ENCODE measurements at places on chromosomes 16 and 17. TPM values are rescaled to one million over a fixed set of nuclear protein-coding genes. Genes with fewer than 3 reads are reported as not detected.

- DNase-seq = peak; percentile 93
- H3K27me3 ChIP-seq = no peaks in the 10 kb centered on the region
- peak within 1 kb of the TSS; percentile 64 for H3K27ac ChIP-seq
- H3K36me3 ChIP-seq = no peaks in the 10 kb centered on the region
- H3K4me1 ChIP-seq = peaks cover 8% of the 10 kb centered on the region
Measured at GRCh38 chr17:47840742-47841487, at the start of gene SCRN2. TSS of gene SCRN2 (minus strand) at chr17:47841273. CDS start at chr17:47840843, 430 bp downstream.

DNA sequence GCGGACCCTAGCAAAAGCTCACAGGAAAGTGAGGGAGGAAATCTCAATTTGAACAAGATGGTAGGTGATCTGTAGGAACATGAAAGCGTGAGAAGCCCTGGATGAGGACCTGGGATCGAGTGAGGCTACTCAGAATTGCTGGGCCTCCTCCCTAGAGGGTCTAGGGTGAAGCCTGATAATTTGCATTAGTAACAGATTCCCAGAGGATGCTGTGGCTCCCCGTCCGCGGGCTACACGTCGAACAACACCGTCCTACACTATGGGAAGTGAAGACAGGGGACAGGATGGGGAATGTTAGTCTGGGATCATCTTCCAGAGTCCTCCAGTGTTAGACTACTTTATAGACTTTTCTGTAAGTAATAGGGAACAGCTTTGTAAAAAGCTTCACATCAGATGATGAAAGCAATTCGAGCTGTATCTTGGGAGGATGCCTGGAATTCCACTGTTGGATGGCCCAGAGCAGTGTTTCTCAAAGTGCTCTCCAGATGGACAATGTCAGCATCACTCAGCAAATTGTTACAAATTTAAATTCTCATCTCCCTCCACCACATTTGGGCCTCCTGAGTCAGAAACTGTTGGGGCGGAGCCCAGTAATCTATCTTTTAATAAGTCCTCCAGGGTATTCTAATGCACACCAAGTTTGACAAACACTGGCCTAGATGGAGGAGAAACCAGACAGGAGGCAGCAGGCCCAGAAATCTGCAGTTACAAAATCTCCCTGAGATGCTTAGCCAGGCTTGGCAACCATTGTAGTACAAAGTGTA is 6.5 kb downstream of the FNDC8 start:
- H3K27ac ChIP-seq = no peak overlapping the region
- H3K27me3 ChIP-seq = no peaks in the 10 kb centered on the region
- H3K4me3 ChIP-seq = no peak overlapping the region
- DNase-seq = no peak
- H3K4me1 ChIP-seq = no peaks in the 10 kb centered on the region
- H3K36me3 ChIP-seq = peaks cover 7% of the 10 kb centered on the region

Gene HBA1
- 2.2 TPM for total RNA-seq

Gene ABCC11
- total RNA-seq = 0.28 TPM

DNA sequence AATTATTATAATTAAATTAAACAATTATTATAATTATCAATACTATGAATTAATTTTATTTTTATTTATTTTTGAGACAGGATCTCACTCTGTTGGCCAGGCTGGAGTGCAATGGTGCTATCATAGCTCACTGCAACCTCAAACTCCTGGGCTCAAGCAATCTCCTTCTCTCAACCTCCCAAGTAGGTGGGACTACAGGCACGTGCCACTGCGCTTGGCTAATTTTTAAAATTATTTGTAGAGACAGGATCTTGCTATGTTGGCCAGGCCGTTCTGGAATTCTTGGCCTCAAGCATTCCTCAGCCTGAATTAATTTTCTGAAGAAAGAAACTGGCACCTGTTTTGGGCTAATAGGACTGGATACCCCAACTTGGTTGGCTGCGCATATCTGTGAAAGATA is 10.3 kb downstream of the GNA13 start:
- H3K4me3 ChIP-seq = no peak overlapping the region
- no peak for DNase-seq
- no peaks in the 10 kb centered on the region for H3K27me3 ChIP-seq
- H3K4me1 ChIP-seq = no peaks in the 10 kb centered on the region

Gene HOXB13
- not detected for total RNA-seq

Gene HOXB7
- total RNA-seq = not detected

DNA sequence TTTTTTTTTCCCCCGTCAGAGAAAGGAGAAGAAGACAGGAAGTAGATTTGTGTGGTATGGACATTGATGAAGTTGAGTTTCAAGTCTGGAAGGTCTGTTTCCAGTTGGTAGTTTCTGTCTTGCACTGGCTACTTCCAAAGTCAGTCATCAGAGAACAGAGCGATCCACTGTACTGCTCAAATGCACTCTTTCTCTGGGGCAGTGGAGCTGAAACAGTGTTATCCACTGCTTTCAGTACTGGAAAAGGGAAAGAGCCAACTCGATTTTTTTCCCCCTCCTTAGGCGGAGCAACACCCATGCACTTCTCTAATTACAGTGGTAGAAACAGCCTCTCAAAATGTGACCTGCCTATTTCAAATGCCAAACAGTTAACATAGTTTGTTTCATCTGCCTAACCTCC is 7.4 kb downstream of the PRKCA start:
- H3K36me3 ChIP-seq = no peaks in the 10 kb centered on the region
- H3K27me3 ChIP-seq = no peaks in the 10 kb centered on the region
- no peak overlapping the region for H3K27ac ChIP-seq
- DNase-seq = no peak

- H3K4me1 ChIP-seq = no peaks in the 10 kb centered on the region
- no peak overlapping the region for H3K27ac ChIP-seq
- no peaks in the 10 kb centered on the region for H3K27me3 ChIP-seq
- H3K4me3 ChIP-seq = no peak overlapping the region
- DNase-seq = no peak
- no peaks in the 10 kb centered on the region for H3K36me3 ChIP-seq
Measured at GRCh38 chr16:49009204-49009603, 272.4 kb downstream of the CBLN1 start.

Gene TBC1D3G
- total RNA-seq = not detected

DNA sequence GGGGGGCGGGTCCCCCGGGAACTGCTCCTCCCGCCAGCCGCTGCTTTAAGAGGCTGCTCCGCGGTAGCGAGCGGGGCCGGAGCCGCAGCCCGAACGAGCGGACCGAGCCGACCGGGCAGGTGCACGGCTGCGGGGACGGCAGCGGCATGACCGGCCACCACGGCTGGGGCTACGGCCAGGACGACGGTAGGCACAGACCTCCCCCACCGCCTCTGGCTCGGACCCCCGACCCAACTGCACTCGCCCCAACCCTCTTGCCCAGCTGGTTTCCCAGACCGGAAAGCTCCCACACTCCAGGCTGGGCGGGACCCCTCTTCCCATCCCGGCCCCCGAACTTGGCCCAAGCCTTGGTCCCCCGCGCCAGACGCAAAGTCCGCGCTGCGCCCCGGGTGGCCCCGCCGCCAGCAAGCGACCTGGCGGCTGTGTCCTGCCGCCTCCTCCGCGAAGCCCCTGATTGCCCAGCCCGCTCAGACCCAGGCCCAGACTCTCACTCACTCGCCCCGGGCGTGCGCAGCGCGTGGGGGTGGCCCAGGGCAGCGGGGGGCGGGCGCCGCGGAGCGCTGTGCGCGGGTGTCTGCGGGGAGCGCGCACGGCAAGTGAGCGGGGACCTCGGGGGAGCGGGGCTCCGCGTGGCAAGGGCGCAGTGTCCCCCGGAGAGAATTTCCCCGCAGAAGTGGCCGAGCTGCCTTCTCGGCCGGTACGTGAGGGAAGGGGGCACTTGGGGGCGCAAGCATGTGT is at the start of gene CA7:
TSS of gene CA7 (plus strand) at position 73 of the 738 bp plus-strand sequence. CDS start at position 147, 74 bp downstream.
- no peaks in the 10 kb centered on the region for H3K4me1 ChIP-seq
- no peaks in the 10 kb centered on the region for H3K27me3 ChIP-seq
- no peak within 1 kb of the TSS for H3K27ac ChIP-seq
- H3K36me3 ChIP-seq = no peaks in the 10 kb centered on the region
- peak within 1 kb of the TSS; percentile 56 for H3K4me3 ChIP-seq

Gene KRTAP9-9
- not detected for total RNA-seq

DNA sequence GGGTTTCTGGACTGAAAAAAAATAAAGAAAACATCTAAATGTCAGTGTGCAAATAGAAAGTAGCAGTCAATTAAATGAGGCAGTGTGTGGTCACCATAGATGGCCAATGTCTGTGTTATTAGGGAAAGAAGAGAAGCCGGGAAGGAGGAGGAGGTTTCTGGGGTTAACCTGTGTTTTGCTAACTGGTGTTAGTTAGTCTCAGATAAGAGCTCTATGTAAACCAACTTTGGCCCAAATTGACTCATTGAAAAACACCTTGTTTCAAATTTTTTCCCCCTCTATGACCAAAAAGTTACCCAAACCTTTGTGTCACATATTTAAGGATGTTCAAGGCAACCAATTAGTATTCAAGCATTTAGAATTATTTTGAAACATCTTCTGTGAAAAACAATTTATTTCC is 530.9 kb downstream of the MAF start:
- no peak for DNase-seq
- H3K27ac ChIP-seq = no peak overlapping the region
- H3K27me3 ChIP-seq = no peaks in the 10 kb centered on the region

- H3K36me3 ChIP-seq = peaks cover 19% of the 10 kb centered on the region
- H3K4me1 ChIP-seq = no peaks in the 10 kb centered on the region
- H3K27ac ChIP-seq = no peak overlapping the region
- no peak overlapping the region for H3K4me3 ChIP-seq
- peak; percentile 58 for DNase-seq
Measured at GRCh38 chr17:38724337-38724988, 5.7 kb upstream of the CISD3 start.

DNA sequence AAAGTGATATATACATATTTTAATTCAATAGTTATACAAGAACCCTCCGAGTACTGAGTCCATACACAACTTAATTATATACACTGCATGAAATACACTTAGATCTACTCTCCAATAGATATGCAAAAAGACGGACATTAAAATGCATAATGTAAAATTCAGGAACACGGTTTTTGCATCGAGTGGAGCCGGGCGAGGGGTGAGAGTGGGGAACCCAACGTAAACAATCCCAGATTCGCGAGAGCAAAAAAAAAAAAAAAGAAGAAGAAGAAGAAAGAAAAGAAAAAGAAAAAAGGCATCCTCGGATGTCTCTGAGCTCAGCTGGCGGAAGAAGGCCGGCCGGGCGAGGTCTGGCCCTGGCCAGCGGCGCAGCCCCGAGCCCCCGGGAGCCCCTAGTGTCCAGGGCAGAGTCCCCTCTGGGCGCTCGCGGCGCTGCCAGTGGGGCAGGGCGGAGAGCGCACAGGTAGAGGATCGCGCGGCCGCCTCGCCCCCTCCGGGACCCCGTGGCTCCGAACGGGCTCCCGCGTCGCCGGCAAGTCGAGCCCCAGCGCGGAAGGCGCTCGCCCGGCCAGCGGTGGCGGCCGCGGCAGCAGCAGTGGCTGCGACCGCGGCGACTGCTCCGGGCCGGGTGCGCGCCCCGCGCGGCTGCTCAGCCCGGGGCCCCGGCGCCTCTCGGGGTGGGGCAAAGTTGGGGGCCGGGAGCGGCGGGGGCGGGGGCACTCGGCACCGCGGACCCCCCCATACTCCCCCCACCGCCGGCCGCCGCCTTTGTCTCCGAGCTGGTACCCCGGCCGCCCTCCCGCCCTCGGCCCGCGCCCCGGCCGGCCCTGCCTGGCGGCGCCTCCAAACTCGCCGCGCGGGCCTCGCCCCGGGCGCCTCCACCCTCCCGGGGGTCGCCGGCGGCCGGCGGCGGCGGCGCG is 9.6 kb upstream of the ZFHX3 start:
- H3K36me3 ChIP-seq = no peaks in the 10 kb centered on the region
- peaks cover 3% of the 10 kb centered on the region for H3K27me3 ChIP-seq
- H3K4me3 ChIP-seq = peak overlapping the region; percentile 59
- peak overlapping the region; percentile 65 for H3K27ac ChIP-seq

GRCh38 chr16:8962393-8963009 is 1.2 kb downstream of the USP7 start:
- H3K36me3 ChIP-seq = no peaks in the 10 kb centered on the region
- no peaks in the 10 kb centered on the region for H3K27me3 ChIP-seq
- peak overlapping the region; percentile 72 for H3K4me3 ChIP-seq

Gene CSF3
- not detected for total RNA-seq

DNA sequence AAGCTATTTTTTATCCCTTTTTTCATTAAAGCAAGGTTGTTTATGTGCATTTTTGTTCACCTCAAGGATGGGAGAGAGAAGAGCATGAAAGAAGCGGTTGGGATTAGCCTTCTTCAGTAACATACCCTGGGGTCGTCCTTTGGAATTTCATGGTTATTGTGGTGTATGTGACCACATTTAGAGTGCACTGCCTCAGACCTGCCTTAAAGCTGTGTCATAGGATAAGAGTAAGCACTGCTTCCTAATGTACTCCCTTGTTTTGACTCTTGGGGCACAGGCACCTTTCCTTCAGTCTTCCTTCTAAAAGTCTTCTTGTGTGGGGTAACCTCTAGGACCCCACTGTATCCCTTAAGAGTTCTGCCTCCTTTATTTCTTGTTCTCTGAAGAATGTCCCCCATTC is 28.9 kb downstream of the TNRC6A start:
- no peaks in the 10 kb centered on the region for H3K36me3 ChIP-seq
- H3K27me3 ChIP-seq = no peaks in the 10 kb centered on the region
- no peak for DNase-seq
- no peak overlapping the region for H3K4me3 ChIP-seq
- H3K27ac ChIP-seq = no peak overlapping the region

Measured in pancreas (tissue), 10 donors.